Hepatocyte (in vitro differentiated cells): ENCODE measurements at places on chromosomes 5 and 9. TPM values are rescaled to one million over a fixed set of nuclear protein-coding genes. Genes with fewer than 3 reads are reported as not detected.

GRCh38 chr5:92886751-92887150, 694.3 kb downstream of the NR2F1-AS1 start:
- DNase-seq = no peak

The PCDHA9 gene
- total RNA-seq = 1.5 and 2.5 TPM in 2 replicates

DNA sequence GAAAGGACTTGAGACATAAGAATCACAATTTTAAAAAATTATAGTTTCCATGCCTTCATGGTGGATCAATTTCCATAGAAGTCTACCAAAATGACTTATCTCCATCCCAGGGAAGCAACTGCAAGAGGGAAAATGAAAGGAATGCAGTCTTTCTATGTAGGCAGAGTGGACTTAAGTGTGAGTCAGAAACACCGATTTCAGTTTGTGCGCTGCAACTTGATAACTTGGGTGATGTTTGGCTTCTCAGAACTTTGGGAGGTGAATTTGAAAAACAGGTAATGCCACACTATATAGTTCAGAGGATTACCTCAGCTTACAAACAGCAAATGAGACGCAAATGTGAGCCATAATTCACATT, 708 bp upstream of the CSNK1G3 start:
- peak; percentile 46 for DNase-seq

The PDLIM4 gene
- total RNA-seq = 7.3 and 16.4 TPM in 2 replicates

The TNC gene
- 18.1 and 20.9 TPM in 2 replicates for total RNA-seq

The WDR31 gene
- 1.4 and 3.7 TPM in 2 replicates for total RNA-seq

The PAEP gene
- total RNA-seq = not detected in 2 replicates

DNA sequence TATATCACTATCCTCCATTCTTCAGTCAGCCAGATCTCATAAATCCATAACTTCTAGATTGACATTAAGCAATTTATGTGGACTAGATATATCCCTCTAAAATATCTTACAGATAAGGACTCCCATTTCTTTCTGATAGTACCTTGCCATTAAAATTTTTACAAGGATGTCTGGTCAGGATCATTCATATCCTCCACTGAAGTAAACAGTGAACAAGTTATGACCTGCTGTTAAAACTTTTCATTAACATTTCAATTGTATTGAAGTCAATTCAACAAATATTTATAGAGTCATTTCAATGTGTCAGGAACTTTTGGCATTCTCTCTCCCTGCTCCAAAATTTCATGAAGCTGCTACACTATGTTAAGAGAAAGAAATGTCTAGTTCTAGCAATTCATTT, 1159.6 kb downstream of the CDH12 start:
- no peak for DNase-seq

The CKMT2 gene
- 5.0 and 5.5 TPM in 2 replicates for total RNA-seq

DNA sequence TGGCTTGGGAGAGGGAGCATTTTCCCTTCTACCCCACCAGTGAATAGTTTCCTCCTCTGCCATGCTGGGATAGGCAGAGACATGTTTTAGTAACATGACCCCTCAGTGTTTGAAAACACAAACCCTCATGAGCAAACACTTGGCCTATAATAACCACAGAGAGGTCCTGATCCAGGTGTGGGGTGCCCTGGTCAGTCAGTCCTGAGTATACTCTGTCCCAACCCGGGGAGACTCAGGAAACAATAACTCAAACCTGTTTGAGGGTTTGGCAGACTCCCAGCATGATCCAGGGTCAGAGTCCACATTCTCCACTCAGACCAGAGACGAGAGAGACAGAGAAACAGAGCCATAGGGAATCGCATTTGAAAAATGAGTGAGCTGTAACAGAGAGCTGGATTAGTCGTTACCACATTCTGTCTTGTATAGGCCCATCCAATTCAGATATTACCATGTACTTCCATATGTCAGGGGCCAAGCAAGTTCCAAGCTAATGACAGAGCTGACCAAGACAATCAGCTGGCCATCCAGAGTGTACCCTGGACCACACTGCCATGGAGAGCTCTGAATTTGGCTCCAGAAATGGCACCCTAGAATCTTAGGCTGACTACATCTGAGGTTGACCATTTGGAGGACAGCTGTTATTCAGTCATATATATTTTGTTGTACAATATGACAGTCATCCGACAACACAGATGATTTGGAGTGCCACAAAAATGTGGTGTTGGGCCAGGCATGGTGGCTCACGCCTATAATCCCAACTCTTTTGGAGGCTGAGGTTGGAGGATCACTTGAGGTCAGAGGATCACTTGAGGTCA, 4.2 kb upstream of the CA9 start:
- DNase-seq = peak; percentile 68

DNA sequence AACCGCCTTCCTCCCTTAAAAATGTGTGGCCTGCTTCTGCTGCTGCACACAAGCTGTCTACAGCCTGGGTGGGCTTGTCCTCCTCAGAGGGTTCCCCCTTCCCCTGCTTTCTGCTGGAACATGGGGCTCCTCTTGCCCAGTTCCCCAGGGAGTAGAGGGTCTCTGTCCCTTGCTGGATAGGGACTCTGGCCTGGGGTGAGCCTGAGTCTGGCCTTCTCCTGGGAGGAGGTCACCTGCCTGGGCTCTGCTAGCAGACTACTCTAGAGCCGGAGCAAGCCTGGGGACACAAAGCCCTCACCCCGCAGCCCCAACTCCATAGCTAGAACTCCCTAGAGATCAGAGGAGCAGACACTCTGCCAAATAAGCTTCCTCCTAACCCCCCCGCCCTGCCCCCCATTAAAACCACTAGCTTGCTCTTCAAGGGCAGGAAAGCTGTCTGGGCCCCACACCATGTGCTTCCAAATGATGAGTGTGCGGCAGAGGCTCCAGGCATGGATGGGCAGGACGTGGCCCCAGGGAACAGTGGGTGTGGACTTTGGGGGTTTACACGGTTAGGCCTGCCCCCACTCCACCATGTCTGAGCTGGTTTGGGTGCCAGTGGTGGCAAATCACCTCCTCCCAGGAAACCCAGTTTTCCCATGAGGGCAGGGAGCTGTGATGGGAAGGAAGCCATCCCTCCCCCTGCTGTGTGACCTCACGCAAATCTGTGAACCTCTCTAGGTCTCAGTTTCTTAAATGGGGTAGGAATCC, 10.0 kb downstream of the TCF7 start:
- no peak for DNase-seq

DNA sequence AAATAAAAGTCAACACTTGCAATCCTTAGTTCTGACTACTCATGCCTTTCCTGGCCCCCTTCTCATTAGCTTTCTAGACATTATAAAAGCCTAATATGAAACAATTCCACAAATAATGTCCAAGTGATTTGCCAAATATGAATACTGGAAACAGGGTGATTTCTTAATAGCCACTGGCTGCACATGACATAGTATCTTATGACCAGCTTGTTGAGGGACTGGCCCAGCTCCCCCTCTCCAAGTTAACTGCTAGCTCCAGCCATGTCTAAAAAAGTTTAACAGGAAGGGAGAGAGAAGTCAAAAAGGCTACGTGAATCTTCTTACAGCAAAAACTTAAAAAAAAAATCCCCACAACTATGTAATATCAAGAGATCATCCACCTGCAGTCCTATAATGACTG, 1.5 kb downstream of the CERT1 start:
- peak; percentile 43 for DNase-seq

The PCDHB13 gene
- total RNA-seq = 1.9 and 2.0 TPM in 2 replicates
